ENCODE measurements at places on chromosomes 1 and 21.

DNA sequence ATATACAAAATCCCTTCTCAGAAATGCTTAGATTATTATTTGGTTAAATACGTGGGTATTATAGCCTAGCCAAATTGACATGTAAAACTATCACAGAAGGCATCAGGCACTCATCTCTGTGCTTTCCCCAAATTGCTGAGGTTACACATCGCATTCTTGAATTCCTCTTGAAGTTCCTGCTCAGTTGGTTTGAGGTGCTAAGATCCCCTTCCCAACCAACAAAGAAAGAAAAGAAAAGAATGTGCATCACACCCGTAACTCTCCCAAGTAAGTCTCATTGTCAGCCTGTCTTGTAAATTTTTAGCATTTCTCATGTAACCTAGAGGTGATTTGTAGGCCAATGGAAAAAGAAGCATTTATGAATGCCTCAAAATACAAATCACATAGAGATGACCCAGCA is 539.2 kb upstream of the PRMT6 start:
- no peak for DNase-seq

DNA sequence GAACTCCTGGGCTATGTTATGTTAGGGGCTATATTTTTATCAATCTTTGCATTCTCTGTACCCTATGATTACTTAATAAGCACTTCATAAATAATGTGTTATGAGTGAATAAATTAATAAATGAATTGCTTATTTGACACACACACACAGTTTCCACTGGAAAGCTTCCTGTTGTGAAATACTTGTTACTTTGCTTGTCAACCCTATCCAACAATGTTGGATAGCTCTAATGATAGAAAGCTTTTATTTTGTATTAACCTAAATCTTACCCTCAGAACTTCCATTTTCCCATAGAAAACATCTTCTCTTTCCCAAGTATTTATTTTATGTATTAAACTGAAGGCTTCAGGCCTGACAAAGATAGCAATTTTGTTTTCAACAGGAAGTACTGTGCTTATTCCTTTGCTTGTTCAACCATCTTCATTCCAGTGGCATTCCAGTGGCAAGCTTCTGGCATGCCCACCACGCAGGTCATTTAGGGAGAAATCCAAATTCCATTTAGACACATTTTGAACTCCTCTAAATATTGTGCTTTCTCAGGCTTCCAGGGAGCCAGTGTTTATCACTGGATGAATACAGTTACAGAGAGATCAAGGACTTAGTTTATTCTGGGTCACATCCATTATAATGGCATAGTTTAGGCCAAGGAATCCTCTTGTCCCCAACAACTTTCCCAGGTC is 134.4 kb downstream of the TGFB2 start:
- no peak for DNase-seq

DNA sequence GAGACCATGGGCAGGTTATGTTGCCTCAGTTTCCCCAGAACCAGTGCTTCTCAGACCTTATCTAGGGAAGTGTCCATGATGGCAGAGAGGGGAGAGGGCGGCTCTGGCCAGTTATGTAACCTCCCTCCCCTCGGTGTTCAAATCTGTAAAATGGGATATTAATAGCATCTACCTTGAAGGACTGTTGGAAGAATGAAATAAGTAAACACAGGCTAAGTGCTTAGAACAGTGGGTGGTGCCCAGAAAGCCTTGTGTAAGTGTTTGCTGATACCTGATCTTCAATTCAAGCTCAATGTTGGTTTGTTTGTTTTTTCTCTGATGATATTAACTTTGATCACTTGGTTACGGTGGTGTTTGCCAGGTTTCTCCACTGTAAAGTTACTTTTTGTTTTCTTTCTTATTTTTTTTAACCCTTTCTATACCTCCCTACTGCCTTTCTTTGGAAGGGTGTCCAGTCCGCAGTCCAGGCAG is 34.9 kb downstream of the EPHA2 start:
- DNase-seq = no peak

- DNase-seq = no peak
Observed at GRCh38 chr1:41381692-41382479, 20.7 kb downstream of the FOXO6 start.

GRCh38 chr1:34113887-34114286 is 51.1 kb downstream of the CSMD2 start:
- DNase-seq = no peak

GRCh38 chr1:244436336-244437085 is 15.2 kb downstream of the ADSS2 start:
- DNase-seq = no peak

DNA sequence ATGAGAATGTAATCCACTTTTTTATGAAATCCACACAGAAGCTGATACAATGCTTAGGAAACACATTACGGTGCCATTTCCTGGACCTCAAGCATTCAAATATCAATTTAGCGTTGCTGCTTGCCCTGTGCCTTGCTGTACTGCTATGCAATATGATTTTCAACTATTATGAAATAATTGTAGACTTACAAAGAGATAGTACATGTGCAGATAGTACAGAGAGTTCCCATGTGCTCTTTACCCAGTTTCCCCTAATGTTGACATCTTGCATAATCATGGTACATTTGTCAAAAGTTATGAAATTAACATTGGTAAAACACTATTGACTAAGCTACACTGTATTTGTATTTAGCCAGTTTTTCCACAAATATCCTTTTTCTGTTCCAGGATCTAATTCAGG is 37.7 kb upstream of the PTBP2 start:
- DNase-seq = no peak

- DNase-seq = no peak
Observed at GRCh38 chr1:98104289-98104688, 183.5 kb upstream of the DPYD start.

DNA sequence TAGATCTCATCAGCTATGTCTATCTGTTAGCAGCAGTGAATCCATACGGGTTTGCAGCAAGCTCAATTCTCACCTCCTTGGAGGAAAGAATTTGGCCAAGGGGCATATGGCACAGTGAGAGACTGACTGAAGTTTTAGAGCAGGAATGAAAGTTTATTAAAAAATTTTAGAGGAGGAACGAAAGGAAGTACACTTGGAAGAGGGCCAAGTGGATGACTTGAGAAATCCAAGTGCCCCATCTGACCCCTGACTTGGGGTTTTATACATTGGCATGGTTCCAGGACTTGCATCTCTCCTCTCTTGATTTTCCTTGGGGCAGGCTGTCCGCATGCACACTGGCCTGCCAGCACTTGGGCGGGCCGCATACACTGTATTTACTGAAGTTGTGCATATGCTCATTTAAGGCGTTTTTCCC is 9.2 kb upstream of the OSBPL9 start:
- no peak for DNase-seq

DNA sequence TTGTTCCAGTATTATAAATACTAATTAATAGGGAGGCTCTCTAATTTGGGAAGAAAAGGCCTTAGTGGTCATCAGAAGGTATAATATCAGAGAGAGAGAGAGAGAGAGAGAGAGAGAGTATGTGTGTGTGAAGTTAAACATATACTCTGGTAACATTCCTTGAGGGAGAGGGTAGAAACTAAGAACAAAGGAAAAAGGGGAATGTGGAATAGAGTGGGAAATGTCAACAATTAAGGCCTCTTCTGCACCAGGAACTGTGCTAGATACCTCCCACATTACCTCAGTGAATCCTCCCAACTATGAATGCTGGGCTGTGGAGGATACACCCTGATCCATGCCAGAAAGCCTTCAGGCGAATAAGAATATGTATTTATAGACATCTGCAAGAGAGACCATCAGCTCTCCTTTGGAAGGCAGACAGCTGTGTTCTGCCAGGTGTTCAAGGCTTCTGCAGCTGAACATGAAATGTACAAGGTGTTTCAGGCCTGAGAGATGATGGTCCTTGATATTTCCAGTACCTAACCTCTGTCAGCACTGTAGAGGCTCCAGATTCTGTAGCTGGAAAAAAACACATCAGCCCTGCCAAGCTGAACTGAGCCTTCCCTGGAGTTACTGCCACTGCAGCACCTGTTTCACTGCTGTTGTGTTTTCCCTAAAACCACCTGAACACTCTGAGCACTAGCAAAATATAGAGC is 29.1 kb downstream of the TBX15 start:
- no peak for DNase-seq

DNA sequence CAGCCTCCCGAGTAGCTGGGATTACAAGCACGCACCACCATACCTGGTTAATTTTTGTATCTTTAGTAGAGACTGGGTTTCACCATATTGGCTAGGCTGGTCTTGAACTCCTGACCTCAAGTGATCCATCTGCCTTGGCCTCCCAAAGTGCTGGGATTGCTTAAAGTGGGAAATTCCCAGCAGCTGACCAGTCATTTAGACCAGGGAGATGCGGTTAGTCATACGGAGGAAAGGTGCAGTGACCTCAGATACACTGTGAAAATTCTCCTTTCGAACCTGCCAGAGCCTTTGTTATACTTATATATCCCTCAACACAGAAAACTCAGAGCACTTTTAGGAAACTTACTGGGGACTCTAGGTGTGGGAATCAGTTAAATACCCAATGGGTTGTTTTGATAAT is 39.6 kb downstream of the MAP10 start:
- no peak for DNase-seq

- no peak for DNase-seq
Observed at GRCh38 chr21:37224861-37225839, 42.0 kb downstream of the VPS26C start.

GRCh38 chr1:119323216-119323982 is 45.2 kb upstream of the HAO2 start:
- no peak for DNase-seq

DNA sequence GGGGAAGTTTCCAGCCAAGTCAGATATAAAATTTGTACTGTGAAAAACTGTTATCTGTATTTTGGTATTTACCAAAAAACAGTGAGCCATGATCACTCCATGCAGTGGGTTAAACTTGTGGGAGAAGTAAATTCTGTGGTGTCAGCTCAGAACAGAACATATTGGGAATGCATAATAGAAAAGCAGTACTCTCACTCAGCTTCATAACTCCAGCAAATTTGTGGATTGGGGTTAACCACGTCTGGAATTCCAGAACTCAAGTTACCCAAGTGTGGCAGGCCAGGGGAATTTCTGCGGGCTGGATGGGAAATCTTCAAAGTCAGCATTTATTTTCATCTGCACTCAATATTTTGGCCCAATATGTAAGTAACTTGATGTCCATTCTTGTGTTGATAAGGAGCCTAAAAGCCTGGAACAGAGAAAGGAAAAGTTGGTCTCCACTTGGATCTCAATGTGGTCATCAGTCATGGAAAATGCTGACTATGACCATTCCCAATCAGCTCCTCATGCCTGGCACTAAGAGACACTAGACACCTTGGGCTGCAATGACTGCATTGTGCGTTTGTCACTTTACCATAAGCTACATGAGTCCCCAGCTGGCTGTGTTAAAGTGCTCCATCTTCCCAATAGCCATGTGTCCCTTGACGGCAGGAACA is 39.1 kb upstream of the ENAH start:
- DNase-seq = no peak

GRCh38 chr1:189654906-189655305 is 822.8 kb downstream of the BRINP3 start:
- DNase-seq = no peak

All from suprapubic skin (tissue), 4 donors.